H7 (cell line): ENCODE measurements at places on chromosomes 5 and 9.

DNA sequence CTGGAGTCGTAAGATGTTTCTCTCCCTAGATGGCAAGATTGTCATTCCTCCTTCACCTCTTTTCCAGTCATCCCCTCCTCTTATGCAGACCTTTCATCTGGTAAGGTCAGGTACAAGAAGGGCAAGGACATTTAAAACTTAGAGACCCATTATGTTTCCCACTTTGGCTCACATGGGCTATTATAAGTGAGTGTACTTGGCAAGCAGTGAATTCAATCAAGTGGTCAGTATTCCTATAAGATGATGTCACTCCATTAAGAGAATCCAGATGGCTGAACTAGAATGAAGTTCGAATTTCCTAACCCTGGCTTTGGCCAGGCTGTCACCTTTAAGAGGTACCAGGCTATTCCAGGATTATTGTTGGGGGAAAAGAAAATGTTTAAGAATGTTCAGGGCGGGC is 32.2 kb downstream of the ZNF131 start:
- no peak for DNase-seq

GRCh38 chr5:176492431-176492830 is 44.2 kb downstream of the FAF2 start:
- DNase-seq = no peak

- no peak for DNase-seq
Measured at GRCh38 chr5:37886242-37886905, 46.5 kb upstream of the GDNF start.

GRCh38 chr5:169832304-169832703 is 148.0 kb downstream of the INSYN2B start:
- DNase-seq = no peak

DNA sequence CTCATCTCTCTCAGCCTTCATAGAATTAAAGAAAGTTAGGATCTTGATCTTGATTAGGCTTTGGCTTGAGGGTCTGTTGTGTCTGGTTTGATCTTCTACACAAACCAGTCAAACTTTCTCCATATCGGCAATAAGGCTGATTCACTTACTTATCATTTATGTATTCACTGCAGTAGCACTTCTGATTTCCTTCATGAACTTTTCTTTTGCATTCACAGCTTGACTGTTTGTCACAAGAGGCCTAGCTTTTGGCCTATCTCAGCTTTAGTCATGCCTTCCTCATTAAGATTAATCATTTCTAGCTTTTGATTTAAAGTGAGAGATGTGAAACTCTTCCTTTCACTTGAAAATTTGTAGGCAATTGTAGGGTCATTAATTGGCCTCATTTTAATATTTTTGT is 62.8 kb downstream of the SH3RF2 start:
- DNase-seq = no peak

- no peak for DNase-seq
Measured at GRCh38 chr5:69170495-69170894, 3.5 kb downstream of the CCNB1 start.

DNA sequence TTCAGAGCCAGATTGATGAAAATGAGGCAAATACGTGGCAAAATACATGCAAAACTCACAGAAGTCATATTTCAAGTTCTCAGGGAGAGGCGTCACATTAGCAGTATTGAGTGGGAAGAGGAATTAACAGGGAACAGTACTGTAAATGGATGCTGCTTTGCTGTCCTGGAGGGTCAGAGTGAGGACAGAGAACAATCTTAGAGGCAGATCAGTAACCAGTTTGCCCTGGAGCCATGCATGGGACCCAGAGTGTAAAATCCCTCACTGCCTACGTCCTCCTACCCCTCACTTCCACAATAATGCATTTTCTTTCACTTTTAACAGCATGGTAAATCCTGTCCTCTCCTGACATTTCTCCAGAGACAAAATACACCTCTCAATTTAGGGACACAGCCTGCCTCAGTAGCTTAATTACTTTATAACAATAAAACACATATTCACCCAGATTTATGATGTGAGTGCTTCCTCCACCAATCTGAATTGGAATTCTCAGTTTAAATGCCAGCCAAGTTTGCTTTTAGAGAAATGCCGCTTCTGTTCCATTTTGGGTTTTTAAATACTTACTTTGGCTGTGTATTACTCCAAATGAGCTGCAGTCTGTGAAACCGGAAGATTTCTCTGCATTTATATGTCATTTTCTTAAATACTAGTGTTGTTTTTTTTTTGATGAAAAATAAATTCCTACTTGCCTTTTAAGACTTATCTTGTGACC is 70.0 kb downstream of the LMNB1 start:
- DNase-seq = no peak

- no peak for DNase-seq
Measured at GRCh38 chr5:113020461-113021273, 44.1 kb downstream of the DCP2 start.
